Neural crest cell (in vitro differentiated cells): ENCODE measurements at places on chromosomes 16 and 17. TPM values are rescaled to one million over a fixed set of nuclear protein-coding genes. Genes with fewer than 3 reads are reported as not detected.

GRCh38 chr16:14462811-14463210, 167.2 kb downstream of the PARN start:
- DNase-seq = no peak

DNA sequence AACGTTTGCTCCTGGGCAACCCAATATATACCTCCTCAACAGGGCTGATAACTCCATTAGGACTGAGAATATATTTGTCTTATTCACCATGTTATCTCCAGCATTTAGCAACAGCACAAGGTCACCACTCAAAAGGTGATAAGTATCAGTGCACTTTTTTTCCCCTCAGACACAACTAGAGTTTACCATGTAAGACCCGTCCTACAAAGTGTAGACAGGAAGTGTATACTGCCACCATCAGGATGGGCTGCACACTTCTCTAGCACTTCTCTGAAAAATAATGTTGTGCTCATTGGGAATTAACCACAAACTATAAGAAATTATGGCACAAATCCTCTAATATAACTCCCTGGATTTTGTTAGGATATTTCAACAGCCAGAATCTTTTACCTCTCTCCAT, 5.7 kb upstream of the VAT1L start:
- no peak for DNase-seq

GRCh38 chr17:70317421-70317820, 148.1 kb downstream of the KCNJ2 start:
- no peak for DNase-seq

- no peak for DNase-seq
Observed at GRCh38 chr16:8373676-8374431, 216.5 kb downstream of the TMEM114 start.

DNA sequence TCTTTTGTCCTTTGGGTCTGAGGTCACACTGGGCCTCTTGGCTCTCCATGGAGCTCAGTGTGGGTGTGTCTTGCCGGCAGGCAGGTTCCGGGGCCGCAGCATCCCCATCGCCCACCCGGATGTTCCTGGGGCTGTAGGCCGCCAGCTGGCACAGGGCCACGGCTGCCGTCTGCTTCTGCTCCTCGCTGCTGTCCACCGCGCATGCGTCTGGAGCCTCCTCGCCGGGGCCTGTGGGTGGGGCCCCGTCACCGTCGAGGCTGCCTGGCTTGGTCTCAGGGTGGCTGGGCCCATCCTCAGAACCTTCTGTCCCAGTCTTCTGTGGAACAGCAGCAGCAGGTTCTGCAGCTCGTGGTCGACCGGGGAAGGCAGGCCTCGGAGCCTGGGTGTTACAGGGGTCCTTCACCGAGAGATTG, 9.6 kb downstream of the ZNF750 start:
- DNase-seq = no peak

DNA sequence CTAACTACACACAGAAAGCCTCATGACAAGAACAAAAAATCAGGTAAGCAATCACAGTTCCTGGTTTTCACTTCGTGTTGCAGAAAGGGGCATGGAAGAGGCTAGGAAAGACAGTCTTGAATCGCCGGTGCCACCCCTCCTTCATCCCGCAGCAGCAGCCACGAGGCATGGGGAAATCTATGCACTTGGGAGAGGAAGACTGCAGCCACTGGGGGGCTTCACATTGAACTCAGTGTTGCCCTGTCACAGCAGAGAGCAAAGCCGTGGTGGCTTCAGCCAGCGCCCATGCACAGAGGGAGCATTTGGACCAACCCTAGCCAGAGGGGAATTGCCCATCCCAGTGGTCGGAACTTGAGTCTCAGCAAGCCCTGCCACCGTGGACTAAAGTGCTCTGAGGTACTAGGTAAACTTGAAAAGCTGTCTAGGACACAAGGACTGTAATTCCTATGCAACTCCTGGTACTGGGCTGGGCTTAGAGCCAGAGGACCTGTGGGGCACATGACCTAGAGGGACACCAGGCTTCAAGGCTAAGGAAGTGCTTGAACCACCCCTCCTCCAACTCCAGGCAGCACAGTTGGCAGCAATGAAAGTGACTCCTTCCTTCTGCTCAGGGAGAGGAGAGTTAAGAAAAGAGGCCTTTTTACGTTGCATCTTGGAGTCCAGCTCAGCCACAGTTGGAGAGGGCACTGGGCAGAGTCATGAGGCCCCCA, 35.2 kb upstream of the ATP2C2 start:
- no peak for DNase-seq

- no peak for DNase-seq
Observed at GRCh38 chr16:89325861-89326471, 108.5 kb downstream of the ZNF778 start.

CCL16 gene
- not detected in 2 replicates for total RNA-seq

ZPBP2 gene
- not detected in 2 replicates for total RNA-seq

MFAP4 gene
- total RNA-seq = 0.26 and 0.43 TPM in 2 replicates

VMO1 gene
- 1.0 and 1.6 TPM in 2 replicates for total RNA-seq

IL4R gene
- total RNA-seq = 11.2 and 12.8 TPM in 2 replicates
